Activated naive CD4-positive, alpha-beta T cell treated with anti-CD3 and anti-CD28 coated beads, Interleukin-2, amount 50 U/mL, for 72 hours (primary cell): ENCODE measurements at places on chromosomes 4 and X. TPM values are rescaled to one million over a fixed set of nuclear protein-coding genes. Genes with fewer than 3 reads are reported as not detected.

Gene GAGE12H
- not detected for total RNA-seq

GRCh38 chrX:96682516-96682915 is 2.1 kb upstream of the DIAPH2 start:
- no peak for DNase-seq

Gene FBXL5
- 30.4 TPM for total RNA-seq

Gene GAGE13
- total RNA-seq = not detected

DNA sequence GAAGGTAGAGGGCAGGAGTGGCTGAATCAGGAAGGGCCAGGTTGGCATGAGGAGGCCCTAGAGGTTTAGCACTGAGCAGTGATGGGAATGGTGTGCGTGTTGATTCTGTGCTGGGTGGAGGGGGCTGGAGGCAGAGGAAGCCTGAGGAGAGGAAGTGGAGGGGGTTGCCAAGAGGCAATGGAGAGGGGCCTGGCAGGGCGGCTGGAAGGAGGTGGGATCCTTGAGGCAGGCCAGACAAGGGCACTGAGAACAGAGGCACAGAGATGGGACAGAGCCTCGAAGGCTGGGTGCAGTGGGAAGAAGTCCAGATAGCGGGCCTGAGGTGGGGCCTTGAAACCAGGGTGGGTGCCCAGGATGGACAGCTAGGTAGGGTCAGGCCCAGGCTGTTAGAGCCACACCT is 24.3 kb downstream of the SH3BP2 start:
- no peak for DNase-seq

- DNase-seq = no peak
Observed at GRCh38 chr4:150782311-150782710, 200.4 kb downstream of the MAB21L2 start.

Gene MAGED4
- total RNA-seq = 0.41 TPM

DNA sequence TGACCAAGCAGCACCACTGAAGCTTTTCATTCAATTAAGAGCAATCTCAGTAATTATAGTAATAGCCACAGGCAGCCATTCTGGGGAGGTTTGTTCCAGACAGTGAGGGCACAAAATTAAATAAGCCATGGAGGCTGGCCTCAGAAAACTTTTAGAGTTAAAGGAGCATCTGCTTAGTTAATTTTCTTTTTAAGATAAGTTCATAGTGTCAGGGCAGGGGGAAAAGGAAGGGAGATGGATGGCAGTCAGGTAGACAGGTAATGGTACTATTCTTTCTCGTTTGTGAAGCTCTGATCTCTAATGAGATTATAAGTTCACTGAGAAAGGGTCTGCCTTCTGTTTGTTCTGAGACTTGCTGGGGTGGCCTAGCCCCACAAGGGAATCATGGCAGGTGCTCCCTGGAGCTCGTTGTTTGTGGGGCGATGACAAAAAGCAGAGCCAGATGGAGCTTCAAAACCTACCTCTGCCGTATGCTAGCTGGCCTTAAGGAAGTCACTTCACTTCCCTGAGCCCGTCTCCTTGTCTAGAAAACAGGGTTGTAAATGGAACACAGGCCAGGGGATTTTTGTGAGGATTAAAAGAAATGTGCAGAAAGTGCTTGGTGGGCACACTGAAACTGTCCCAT is 44.6 kb upstream of the FGFBP2 start:
- no peak for DNase-seq

Gene HSFX4
- total RNA-seq = not detected

Gene C4orf51
- not detected for total RNA-seq

- no peak for DNase-seq
Observed at GRCh38 chrX:131543774-131544173, at the start of gene OR13H1. OR13H1 (plus strand) TSS chrX:131544074; CDS start chrX:131544074, 0 bp downstream.

Gene SPIN2A
- 1.2 TPM for total RNA-seq

DNA sequence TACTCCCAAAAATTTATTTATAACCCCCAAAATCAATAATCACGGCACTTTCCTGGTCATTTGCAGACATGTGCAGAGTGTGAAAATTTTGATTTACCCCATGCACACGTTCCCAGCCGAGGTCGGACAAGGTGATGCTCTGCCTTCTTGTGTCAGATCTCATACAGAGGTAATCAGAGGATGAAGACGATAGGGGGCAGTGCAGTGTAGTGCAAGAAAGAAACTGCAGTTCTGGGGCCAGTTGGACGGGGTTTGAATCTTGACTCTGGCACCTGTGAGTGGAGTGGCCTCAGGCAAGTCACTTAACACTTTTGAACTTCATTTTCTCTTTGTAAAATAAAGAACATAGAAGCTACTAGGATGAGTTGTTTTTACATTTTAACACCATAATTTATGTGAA is 88.4 kb downstream of the FRMPD3 start:
- peak; percentile 46 for DNase-seq
